ENCODE measurements at places on chromosomes 3 and 15.

- no peak for DNase-seq
Measured at GRCh38 chr15:44763187-44763586, 26.9 kb downstream of the TRIM69 start.

DNA sequence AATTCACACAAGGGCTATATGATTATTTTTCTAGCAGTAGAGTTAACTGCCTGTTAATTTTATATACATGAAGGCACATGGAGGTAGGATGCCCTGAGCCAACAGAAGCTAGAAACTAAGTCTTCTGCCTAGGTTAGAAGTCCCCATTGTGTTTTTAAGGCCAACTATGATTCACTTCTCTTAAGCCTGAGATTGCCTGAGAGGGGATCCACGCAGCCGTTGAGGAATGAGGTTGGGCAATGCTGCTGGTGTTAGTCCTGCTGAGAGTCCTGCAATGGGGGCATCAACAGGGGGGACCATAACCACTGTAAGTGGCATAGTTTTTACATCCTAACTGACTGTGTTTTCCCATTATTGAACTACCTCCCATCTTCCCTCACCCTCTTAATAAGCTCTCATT, 60.1 kb upstream of the PFN2 start:
- no peak for DNase-seq

DNA sequence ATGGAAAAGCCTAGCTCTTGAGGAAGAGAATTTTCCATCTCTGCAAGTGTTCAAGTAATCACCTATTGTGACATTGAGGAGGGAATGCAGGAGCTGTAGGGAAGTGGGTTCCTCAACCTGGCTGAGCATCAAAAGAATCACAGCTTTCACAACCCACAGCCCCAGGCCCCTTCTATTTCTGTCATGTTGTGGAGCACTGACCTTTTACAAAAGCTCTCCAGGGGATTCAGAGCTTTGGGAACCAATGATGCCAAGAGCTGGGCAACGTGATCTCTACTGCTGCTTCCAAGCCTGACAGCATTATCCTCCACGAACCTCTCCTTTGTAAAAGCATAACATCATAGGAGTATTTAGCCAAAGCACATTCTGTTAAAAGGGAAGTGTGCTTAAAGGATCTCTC, 231.1 kb downstream of the ADAMTS9 start:
- no peak for DNase-seq

GRCh38 chr3:195916291-195916690, 7.9 kb upstream of the TNK2 start:
- DNase-seq = no peak

DNA sequence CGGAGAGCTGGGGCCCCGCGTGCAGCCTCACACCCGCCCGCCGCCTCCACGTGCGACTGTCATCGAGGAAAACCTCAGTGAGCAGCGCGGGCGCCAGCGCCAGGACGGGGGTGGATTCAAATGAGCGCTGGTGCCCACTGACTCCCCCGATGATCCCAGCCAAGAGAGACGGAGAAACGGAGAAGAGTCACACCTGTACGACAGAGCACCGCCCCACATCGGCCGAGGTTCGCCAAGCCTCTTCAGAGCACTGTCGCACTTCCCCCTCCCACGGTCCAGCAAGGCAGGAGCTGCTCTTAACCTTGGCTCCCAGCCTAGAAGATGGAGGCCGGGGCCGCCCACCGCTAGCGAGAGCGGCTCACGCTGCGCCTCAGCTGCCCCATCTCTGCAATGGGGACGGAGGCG, 130.9 kb upstream of the IQSEC1 start:
- DNase-seq = no peak

GRCh38 chr3:134931045-134931785, 136.2 kb downstream of the EPHB1 start:
- DNase-seq = no peak

Data from stimulated activated CD8-positive, alpha-beta memory T cell treated with anti-CD3 and anti-CD28 coated beads, Interleukin-4, amount 100 ng/mL, for 4 hours (primary cell).